ENCODE measurements at places on chromosomes 12 and 14.

- DNase-seq = no peak
Measured at GRCh38 chr14:46279327-46279726, 372.3 kb downstream of the RPL10L start.

DNA sequence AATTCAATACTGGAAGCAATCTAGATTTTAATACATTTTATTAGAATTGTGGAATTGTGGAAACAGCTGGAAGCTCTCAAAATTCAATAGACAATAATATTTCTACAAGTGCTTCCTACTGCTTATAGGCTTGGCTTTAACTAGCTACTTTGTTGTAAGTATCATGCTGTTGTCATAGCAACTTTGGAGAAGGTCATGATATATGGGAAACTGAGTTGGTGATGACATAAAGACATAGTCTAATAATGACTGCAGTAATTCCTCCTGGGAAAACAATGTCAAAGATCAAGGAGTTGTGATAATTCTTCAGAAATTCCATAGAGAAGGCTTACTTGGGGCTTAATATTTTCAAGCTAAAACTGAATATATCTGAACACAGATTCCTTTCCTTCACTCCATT, 266.6 kb downstream of the KIF21A start:
- DNase-seq = no peak

DNA sequence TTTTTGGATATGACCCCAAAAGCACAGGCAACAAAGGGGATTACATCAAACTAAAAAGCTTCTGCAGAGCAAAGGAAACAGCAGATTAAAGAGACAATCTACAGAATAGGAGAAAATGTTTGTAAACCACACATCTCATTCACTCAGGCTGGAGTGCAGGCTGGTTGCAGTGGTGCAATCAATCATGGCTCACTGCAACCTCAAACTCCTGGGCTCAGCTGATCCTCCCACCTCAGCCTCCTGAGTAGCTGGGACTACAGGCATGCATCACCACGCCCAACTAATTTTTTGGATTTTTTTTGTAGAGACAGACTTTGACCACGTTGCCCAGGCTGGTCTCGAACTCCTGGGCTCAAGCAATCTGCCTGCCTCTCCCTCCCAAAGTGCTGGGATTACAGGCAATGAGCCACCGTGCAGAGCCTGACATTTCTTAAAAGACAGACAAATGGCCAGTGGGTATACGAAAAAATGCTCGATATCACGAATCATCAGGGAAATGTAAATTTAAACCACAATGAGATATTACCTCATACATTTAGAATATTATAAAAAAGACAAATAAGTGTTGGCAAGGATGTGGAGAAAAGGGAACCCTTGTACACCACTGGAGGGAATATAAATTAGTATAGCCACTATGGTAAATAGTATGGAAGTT, 9.8 kb downstream of the NCKAP5L start:
- DNase-seq = no peak

DNA sequence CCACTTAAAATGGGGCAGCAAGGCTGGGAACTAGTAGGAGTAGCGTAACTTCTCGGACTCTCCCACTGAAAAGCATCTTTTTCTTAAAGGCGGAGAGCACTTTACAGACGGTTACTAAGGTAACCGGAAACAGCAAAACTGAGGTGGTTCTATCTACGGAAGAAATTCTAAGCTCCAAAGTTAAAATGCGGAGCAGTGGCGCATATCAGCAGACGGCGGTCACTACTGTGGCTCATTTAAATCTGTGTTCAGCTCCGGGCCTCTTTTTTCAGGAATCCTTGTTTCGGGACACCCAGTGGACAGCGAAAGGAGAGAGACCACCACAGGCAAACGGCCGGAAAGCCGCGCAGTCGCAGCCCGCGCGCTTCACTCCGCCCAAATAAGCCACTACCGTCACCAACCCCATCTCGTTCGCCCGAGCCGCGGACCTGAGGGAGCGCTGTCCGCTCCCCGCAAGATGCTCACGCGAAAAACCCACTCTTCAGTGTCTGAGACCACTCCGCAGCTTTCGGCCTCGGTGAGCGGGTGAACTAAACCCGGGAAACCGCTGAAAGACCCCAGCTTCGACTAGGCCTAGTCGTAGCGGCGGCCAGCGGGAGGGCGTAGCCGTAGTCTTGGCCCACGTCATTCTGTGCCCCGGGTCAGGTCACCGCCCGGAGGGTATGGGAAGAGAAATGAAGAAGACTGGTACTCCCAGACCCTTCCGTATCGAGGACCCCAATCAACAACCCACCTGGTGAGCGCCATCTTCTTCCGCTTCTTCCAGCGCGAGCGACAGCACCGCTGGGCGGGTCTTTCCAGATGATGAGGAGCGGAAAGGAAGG, at the start of gene SNW1:
TSS of gene SNW1 (minus strand) at position 776 of the 824 bp plus-strand sequence. CDS start at position 747, 29 bp downstream.
- DNase-seq = no peak

DNA sequence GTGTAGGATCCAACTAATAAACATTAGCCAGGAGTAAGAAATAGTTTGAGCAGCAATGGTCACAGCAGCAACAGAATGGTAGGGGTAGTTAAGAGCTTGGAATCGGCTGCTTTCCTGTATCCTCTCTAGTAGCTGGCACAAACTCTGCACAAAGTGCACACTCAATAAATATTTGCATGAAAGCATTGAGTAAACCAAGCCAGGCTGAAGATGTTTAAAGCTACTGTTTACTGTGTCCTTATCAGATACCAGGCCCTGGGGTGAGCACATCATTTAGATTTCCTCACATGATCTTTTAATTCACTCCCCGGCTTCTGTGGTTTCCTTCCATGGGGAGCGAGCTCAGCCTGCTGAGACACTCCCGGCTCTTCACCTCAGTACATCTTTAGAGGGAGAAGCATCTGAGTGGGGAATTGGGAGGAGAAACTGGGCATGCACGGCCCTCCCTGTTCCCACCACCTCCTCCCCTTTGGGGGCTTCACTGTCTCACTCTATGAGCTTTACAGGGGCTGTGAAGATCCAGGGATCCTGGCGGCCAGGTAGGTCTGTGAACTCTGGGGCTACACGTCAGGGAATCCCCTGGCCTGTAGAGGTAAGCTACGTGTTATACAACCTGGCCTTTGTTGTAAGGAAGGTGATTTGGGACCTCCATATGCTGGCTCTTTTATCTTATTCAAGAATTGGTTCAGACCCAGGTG, 107.2 kb upstream of the VASH1 start:
- DNase-seq = no peak

DNA sequence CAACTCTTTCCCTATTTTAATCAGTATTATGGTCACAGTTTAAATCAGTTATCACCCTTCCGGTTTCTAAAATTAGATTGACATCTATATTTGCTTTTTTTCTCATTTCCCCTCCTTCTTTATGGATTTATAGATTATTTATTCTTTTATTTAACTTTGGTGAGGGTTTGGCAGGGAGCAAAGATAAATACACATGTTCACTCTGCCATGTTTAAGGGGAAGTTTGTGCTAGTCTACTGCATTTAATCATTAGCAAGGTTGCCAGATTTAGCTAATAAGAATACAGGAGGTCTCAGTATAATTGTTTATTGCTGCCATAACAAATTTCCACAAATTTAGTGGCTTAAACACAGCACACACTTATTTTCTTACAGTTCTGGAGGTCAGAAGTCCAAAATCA, 204.0 kb upstream of the BTG1 start:
- no peak for DNase-seq

- no peak for DNase-seq
Measured at GRCh38 chr12:2624543-2625288, 170.1 kb upstream of the FKBP4 start.

GRCh38 chr14:87863047-87863446, 129.9 kb downstream of the GALC start:
- no peak for DNase-seq

- DNase-seq = peak; percentile 74
Measured at GRCh38 chr14:95256002-95256775, 63.5 kb downstream of the CLMN start.
